Glomerular endothelial cell (primary cell): ENCODE measurements at places on chromosomes 11 and 22. TPM values are rescaled to one million over a fixed set of nuclear protein-coding genes. Genes with fewer than 3 reads are reported as not detected.

Gene TEX12
- total RNA-seq = 0.23 TPM in 1 of 2 replicates, not detected in the other

Gene C11orf16
- not detected in 2 replicates for total RNA-seq

Gene CWC15
- total RNA-seq = 48.0 and 52.9 TPM in 2 replicates

Gene BLID
- total RNA-seq = 0.82 and 1.0 TPM in 2 replicates

Gene ZC3H12C
- total RNA-seq = 13.5 and 16.8 TPM in 2 replicates

Gene NXPE4
- not detected in 2 replicates for total RNA-seq

Gene LUZP2
- total RNA-seq = 0.05 and 0.23 TPM in 2 replicates

Gene MOV10L1
- total RNA-seq = 2.1 and 11.7 TPM in 2 replicates

Gene ADAMTS15
- total RNA-seq = 1.7 and 8.5 TPM in 2 replicates

Gene MYOD1
- total RNA-seq = not detected in 2 replicates

Gene KRTAP5-11
- total RNA-seq = not detected in 2 replicates

Gene ALG9
- total RNA-seq = 22.7 and 29.3 TPM in 2 replicates

Gene CASP5
- total RNA-seq = not detected in 2 replicates

Gene CHRM1
- total RNA-seq = not detected in 2 replicates

Gene MMP10
- total RNA-seq = 29.5 and 39.8 TPM in 2 replicates

DNA sequence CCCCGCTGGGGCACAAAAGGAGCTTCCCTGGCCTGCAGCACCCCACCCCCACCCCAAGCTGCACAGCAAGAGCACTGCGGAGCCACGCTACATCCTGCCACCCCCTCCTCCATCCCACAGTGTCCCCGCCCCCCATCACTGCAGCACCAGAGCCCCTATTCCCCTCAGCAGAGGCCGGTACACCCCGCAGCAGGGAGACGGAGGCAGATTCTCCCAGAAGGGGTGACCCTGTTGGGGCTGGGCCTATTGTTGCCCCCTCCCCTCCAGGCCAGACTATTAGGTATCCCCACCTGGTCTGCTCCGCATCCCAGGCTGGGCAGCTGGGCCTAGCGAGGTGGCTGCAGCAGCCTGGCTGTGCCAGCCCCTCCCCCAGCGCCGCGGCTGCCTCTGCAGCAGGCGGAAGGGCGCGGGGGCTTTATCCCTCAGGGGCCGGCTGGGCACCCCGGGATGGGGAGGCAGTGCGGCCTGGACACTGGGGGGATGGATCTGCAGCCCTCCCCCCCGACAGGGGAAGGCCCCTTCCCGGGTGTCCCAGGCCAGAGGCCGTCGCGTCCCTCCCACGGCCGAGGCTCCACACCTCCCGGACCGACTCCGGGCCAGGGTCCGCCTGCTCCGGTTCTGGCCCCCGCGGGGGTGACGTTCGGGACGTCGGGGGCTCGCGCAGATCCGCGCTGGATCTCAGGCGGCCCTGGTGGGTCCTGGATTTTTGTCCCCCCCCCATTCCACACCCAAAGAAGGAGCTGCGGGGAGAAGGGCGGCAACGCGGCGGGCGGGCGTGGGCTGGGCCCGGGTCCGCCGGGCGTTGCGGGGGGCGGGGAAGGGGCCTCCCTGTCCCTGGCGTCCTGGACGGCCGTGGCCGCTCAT, 943 bp downstream of the DUSP8 start:
- DNase-seq = no peak

GRCh38 chr11:120565466-120566155, 54.1 kb downstream of the GRIK4 start:
- DNase-seq = no peak

- no peak for DNase-seq
Observed at GRCh38 chr11:113839842-113840241, 35.5 kb downstream of the USP28 start.

GRCh38 chr22:48488611-48489511, 1338.8 kb downstream of the BRD1 start:
- DNase-seq = no peak

- DNase-seq = no peak
Observed at GRCh38 chr11:9664276-9665171, 647 bp downstream of the SWAP70 start.

DNA sequence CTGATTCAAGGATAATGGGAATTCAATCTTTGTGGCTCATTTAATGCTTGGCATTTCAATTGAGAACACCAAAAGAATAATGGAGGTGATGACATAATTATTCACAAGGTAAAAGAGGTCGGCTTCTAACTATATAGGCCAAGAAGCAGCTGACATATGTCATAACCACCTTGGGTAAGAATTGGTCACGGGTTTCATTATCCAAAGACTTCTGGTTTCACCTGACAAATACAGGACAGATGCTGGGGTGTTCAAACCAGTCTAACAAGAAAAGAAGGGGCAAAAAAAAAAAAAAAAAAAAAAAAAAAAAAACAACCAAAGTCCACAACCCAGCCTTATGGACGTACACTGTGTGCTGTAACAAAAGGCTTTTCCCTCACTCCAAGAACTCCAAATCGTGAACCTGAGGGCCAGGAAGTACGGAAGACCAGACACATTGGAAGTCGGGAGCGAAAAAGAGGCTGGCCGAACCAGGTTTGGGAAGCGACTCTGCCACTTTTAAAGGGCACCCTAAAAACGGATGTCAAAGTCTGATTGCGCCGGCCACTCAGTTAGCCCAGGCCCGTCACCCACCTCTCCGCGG, 385 bp downstream of the HARBI1 start:
- DNase-seq = no peak

- no peak for DNase-seq
Observed at GRCh38 chr11:64726211-64726641, 3.2 kb upstream of the NRXN2 start.

GRCh38 chr11:59247531-59248227, 35.0 kb upstream of the MPEG1 start:
- no peak for DNase-seq

GRCh38 chr11:82765466-82766034, 31.9 kb upstream of the FAM181B start:
- DNase-seq = no peak

- no peak for DNase-seq
Observed at GRCh38 chr11:10728789-10729472, 22.1 kb upstream of the CTR9 start.

DNA sequence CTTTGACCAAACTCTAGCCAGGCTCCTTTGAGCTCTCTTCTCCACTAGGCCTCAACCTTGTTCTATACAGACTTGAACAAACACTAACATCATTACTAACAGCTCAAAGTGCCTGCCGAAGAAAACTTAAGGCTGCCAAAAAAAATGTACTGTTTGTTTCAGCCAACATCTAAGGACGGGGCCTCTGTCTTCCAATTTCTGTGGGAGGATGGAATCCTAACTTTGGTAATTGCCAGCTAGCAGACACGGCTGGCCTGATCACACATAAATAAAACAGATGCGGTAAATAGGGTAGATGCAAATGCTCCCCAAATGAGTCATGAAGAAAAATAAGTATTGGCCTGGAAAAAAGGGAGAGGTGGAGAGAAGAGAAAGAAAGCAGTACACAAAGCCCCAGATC, 394.3 kb downstream of the TMEM135 start:
- DNase-seq = no peak

GRCh38 chr11:58907780-58908179, 31.5 kb upstream of the GLYATL1 start:
- no peak for DNase-seq

- no peak for DNase-seq
Observed at GRCh38 chr22:23204125-23204488, 23.8 kb downstream of the BCR start.

DNA sequence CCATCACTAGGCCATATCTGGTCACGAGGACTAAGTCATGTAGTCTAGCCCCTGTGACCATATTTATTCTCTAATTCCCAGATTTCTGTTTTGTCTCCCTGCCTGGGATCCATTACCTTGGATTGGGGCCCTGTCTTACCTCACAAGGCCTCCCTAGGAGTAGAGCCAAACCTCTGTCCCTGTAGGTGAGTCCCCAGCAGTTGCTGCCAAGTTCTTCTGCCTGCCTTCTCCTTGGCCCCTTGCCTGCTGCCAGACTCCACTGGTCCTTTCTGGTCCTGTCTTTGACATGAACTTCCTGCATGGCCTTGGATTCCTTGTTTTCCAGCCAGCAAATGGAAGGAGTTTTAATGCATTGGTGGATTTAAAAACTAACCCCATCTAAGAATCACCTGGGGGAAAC, 35.6 kb upstream of the CADM1 start:
- no peak for DNase-seq

DNA sequence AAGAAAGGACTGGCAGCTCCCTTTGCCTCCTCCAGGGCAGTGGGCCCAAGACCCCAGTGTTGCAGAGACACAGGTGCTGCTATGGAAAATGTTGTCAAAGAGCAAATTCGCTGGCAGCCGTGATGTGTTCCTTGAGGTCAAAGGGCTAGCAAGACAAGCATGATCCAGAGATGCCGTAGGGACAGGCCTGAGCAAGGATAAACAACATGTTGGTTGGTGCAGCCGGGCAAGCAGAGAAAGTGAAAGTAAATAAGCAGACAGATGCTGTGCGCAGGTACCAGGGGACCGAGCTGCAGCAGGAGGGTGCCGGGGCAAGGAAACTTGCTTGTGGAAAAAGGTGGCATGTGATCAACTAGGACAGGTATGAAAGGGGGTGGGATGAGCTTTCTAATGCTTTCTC, 125.5 kb upstream of the NECTIN1 start:
- DNase-seq = no peak

- no peak for DNase-seq
Observed at GRCh38 chr22:17132112-17132511, 11.0 kb upstream of the TMEM121B start.

DNA sequence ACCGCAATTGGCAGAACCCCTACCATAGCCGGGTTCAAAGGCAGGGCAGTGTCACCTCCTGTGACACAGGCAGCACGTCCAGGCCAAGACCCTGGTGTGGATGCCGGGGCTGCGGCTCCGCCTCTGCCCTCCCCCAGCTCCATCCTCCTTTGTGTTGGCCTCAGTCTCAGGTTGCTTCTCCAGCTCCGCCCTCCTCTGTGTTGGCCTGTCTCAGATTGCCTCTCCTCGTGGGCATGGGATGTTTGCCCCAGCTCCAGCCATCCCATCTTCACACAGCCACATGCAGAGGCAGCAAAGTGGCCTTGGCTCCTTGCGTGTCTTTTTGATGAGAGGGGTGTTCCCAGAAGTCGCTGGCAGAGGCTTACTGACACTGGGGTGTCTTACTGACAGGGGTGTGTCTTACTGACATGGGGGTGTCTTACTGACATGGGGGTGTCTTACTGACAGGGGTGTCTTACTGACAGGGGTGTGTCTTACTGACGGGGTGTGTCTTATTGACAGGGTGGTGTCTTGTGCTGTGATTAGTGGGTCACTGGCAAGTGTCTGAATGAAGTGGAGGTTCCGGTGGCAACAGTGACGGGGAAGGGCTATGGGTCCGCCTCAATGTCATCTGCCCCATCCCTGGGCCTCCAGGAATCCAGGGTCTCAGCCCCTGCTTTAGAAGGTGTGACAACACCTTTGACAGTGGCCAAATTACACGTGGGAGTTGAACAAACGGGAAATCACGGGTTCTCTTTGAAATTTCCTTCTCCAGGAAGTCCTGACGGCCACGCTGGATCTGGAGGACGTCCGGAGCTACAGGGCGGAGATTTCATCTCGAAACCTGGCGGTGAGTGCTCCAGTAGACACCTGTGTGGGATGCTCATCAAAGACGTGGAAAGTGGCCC, 24.9 kb downstream of the NADSYN1 start:
- DNase-seq = no peak

GRCh38 chr11:107490836-107491235, 33.2 kb upstream of the CWF19L2 start:
- no peak for DNase-seq

DNA sequence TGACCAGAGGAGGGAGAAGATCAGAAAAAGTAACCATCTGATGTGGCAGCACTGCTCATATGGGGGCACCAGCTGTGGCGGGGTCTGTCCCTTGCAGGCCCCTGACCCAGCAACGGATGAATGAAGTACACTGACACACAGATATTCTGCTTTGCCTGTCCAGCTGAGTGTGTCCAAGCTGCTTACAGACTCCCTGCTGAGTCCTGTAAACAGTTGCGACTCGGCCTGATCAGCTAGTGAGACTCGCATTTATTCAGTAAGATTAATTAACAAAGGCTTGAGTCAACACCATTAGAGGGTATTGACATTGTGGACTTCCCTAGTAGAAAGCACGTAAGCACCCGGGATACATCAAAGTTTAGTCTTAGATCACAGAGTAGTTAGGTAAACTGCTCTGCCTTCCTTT, 15.3 kb upstream of the OR10D3 start:
- no peak for DNase-seq

GRCh38 chr11:73399636-73400035, 23.4 kb downstream of the RELT start:
- DNase-seq = no peak

DNA sequence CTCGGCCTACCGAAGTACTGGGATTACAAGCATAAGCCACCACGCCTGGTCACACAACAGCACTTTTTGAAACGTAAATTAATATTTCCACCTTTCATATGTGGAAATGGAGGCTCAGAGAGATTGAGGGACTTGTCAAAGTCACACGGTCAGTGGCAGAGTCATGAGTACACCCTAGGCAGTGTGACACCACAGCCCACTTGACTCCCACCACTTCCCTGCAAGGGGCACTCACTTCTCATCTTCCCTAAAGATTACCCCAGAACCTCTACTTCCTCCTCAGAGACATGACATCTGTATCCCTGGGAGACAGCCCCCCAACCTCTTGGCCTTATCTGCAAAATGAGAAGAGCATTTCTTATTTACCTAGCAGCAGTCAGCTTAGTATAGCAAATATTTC, 16.5 kb upstream of the MYOD1 start:
- no peak for DNase-seq

DNA sequence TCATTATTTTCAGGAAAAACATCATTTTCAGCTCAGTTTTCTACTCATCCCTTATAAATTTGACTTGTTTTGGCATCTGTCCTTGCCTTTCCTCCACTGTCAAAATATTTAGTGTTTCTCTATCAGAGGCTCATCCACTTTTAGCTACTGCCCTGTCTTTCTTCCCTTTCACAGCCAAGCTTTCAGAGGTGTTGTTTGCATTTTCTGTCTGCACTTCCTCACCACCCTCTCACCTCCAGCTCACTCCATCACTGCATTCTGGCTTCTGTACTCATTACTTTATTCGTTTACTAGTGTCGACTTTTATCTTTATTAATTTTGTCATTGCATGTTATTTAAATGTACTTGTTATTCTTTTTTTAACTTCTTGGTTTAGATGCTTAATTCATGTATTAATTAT, 26.7 kb upstream of the NNMT start:
- DNase-seq = no peak

- DNase-seq = no peak
Observed at GRCh38 chr22:38513063-38513462, 7.0 kb upstream of the DDX17 start.

GRCh38 chr11:113137713-113138529, 176.5 kb upstream of the TTC12 start:
- DNase-seq = no peak

- no peak for DNase-seq
Observed at GRCh38 chr11:94926698-94927237, 46.6 kb downstream of the CWC15 start.
